Stimulated activated CD8-positive, alpha-beta memory T cell treated with anti-CD3 and anti-CD28 coated beads, Interleukin-4, amount 100 ng/mL, for 24 hours (primary cell): ENCODE measurements at places on chromosomes 4 and X.

DNA sequence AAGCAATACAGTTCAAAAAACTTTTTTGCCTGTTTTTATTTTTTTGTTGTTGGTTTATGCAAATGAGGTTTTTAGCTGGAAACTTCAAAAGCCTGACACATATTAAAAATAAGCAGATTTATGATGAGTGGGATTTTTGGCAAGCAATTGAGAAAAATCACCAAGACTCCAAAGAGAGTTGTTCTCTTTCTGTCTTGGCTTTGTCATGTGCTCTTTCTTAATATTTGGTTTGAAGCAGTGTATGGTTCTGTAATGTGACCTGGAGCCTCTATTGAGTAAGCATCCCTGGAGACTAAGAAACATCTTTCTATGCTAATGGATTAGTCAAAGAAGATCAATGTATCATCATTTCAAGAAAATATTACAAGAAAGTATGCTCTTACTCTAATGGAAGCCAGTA lies 11.7 kb downstream of the TRIM2 start:
- no peak for DNase-seq

- DNase-seq, result no peak
Measured at GRCh38 chrX:11446336-11446735, 153.1 kb downstream of the AMELX start.

DNA sequence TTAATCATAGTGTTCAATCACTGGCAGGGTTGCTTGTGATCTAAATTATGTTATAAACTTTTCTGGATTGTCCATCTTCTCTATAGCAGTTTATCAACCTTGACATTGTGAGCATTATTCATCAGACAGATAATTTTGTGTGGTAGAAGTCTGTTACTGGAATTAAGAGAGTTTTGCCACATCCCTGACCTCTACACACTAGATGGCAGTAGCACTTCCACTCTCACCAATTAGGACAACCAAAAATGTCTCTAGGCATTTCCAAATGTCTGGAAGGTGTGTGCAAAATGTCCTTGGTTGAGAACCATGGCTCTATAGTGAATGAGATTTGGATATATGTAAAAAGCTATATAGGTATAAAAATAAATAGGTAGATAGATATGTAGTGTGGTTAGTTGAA lies 324.1 kb upstream of the FAM47C start:
- no peak for DNase-seq

GRCh38 chrX:114006664-114007063 lies 577.2 kb upstream of the HTR2C start:
- no peak for DNase-seq

DNA sequence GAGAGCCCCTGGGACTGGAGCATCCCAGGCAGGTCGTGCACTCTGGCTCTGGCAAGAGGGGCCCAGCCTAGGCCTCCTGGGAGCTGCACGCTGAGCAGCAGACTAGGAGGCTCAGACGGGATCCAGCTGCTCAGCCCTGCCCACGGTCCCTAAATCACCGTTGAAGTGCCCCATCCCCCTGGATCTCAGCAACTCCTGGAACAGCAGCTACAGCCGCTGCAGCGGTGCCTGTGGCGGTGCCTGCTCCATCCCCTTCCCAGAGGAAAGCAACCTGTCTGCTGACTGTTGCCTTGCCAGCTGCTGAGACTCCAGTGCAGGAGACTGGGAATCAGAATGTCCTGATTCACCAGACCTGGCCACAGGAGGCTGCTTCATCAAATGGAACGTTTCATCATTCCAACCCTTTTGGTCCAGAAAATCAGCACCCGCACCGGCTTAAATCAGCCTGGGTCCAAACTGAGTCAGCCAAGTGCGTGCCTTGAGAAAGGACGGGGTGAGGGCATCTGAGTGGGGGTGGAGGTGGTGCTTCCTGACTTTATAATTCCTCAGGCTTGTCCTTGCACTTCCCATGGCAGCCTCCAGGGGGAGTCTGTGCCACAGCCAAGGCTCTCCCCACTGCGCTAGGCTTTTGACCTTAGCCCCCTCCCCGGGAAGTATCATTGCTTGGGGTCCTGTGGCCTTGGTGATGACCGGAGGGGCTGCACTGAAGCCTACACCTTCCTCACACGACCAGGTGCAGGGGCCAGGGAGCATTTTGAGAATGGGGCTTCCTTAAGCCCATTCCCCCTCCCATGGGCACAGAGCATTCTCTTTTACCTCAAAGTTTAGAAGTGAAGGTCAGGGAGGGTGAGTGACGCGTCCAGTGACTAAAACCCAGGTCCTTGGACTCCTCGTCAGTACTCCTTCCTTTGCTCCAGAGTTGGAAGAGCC lies 6.5 kb downstream of the ZNF185 start:
- DNase-seq, result peak; percentile 15

DNA sequence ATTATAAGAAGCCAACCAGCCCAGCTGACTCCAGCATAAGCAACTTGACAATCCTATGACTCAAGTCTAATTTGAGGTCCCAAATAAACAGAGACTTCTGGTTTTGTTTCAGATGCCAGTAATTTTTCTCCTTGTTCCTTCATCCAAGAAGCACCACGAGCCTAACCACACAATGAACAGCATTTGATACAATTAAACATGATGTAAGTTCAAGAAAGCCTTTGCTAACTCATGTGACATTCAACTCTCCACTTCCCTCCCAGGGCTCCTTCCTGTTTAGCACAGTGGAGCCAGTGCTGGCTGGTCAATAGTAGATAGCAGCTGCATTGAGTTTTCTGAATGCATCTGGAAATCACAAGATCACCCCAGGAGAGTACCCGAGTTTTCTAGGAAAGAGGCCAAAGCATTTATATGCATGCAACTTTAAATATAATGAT lies 206.3 kb downstream of the ARHGAP24 start:
- no peak for DNase-seq

- DNase-seq, result no peak
Measured at GRCh38 chrX:69262036-69262936, 97.0 kb upstream of the PJA1 start.

DNA sequence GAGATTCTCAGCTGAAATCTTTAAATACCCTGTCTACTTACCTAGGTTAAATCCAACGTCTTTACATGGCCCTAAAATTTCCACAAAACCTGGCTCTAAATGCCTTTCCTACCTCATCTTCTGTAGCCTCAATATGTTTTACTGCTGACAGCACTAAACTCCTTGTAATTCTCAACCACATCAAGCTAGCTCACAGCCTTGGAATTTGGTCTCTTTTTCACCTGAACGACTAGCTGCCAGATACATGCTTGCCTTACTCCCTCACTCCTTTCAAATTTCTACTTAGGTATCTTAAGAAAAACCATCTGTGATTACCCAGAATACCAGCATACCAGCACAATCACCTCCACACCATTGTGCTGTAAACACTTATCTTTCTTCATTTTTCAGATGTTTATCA lies 635.6 kb upstream of the PCDH10 start:
- no peak for DNase-seq

DNA sequence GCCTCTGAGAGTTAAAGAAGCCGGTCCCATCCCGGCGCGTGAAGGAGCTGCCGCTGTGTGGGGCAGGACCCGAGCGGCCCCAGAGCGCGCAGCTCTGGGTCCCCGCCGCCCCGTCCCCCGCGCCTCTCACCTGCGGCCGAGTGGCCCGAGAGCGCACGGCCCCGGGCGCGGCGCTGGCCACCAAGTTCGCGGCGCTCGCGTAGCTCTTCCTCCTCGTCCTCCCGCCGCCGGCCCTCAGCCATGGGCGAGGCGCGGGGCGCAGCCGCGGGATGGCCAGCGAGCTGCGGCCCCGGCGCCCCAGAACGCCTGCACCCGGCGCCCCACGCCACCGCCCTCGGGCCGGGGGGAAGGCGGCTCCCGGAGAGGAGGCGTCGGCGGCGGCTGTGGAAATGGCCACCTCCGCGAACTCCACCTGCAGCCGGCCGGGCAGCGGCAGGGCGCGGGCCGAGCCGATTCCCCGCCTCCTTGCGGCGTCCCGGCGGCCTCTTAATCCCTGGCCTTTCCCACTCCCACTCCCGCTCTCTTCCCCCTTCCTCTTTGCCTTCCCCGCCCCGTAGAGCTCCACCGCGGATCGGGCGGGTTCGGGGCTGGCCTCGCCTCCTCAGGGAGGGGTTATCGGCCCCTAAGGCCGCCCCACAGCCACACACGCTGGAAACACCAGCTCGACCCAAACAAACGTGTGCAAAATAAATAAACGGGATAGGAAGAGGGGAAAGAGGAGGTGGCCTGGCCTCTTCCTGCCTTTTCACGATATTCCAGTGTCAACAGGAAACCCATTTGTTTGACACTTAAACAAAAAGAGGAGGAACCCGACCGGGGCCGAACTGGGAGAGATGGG lies at the start of gene SH3D19:
TSS of gene SH3D19 (minus strand) at position 495 of the 838 bp plus-strand sequence. CDS start at position 242, 253 bp downstream.
- DNase-seq, result no peak

GRCh38 chr4:8478371-8478770 lies 37.8 kb downstream of the TRMT44 start:
- DNase-seq, result no peak

DNA sequence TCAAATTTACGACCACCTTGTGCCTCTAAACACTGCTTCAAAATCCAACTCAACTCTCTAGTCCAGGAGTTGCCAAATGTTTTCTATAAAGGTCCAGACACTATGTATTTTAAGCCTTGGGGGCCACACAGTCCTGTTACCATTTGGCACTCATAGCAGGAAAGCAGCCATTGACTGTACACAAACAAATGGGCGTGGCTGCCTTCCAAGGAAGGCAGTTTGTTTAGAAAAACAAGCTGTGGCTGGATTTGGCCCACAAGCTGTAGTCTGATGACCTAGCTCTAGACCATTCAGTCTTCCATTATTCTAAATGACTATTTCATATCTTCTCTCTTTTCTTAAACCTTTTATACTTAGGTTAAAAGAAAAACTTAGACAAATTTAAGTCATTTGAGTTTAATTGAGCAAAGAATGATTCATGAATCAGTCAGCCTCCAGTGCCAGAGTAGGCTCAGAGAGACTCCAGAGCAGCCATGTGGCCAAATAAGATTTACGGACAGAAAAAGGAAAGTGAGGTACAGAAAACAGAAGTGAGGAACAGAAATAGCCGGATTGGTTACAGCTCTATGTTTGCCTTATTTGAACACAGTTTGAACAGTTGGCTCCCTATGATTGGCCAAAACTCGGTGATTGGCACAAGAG lies 825.8 kb upstream of the LCORL start:
- no peak for DNase-seq

DNA sequence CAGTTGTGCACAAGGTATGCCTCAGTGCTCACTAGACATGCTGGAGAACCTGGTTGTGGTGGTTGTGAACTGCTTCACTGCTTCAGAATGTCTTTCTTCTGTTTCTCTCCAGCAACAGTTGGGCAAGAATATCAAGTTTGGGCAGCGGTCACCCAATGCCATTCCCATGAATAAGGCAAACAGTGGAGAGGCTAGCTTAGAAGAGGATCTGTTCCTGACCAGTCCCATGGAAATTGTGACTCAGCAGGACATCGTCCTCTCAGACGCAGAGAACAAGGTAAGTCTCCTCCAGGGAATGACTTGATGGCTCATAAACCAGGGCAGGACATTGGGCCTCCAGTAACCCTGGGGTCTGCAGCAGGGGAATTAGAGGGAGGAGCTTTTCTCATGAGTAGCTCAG lies 79.9 kb downstream of the AASDH start:
- DNase-seq, result no peak

DNA sequence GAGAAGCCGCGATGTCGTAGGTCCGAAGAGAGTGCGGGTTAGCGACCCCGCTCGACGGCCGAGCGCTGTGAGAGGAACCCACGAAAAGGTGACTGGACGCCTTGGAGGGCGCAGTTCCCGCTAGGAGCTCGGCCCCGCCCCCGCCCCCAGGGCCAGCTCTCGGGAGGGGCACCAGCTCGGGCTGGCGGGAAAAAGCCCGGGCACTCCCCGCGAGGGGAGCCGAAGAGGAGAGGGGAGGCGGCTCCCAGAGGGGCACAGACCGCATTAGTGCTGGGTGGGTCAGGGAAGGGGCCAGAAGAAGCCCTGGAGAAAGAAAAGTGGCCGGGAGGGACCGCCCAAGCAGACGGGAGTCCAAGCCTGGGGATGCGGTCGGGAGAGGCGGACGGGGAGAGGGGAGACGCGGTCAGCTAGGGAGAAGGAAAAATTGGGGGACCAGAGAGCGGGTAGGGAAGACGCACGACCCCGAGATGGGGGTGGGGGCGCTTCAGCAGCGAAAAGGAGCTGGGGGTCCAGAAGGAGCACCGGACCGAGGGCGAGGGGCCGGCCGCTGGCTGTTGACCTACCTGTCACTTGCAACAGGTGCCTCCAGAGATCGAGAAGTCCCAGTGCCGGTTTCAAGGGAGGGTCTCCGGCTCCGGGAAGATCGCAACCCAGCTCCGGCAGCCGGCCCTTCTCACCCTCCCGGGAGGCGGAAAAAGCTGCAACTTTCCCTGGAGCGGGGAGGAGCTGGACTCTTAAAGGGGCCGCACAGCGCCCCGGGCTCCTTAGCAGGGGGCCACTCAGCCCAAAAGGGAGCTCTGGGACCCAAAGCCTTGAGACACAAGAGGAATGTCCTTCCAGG lies at the start of gene SYTL4:
TSS of gene SYTL4 (minus strand) at position 681 of the 841 bp plus-strand sequence. CDS start 30,084 bp downstream, outside the sequence.
- no peak for DNase-seq

DNA sequence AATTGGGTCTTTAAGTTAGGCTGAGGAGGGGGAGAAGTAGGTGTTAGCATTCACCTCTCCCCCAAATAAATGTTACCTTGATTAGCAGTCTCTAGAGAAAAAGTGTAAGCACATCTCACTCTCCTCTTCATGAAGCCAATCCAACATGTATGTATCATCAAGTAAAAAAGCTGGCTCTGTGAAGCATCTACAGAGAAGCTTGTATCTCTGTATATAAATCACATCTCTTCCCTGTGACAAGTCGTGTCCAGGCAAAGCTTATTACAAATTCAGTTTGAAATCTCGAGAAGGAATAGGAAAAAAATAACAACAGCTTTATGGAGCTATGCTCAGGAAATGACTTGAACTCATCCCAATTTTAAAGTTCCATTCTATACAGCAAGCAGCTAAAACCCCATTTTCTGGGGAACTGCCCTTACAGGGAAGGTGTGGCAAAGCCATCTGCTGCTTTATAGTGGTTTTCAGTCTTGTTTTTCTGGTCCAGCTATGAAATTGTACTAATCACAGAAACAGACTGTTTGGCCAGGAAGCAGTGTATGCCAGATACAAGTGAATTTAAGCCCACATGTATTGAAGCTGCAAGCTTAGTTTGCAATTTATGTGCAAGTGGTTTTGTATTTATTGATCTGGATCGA lies 313.3 kb upstream of the NOCT start:
- DNase-seq, result no peak

DNA sequence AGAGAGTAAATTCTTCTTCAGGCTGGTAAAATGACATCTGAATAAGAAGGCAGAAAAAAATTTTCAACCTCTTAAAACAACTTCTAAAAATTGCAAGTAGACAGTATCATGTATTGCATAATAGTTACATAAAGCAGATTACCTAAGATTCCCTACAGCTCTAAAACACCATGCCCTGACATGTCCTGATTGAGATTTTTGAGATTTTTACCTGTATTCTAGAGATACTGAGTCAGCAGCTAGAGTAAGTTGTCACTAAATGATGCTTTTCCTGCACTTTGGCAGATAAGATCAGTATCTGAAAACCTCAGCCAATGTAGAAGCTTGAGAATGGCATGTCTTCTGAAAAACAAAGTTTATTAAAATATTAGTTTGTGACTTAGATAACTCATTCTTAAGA lies 713.6 kb downstream of the CCSER1 start:
- no peak for DNase-seq

DNA sequence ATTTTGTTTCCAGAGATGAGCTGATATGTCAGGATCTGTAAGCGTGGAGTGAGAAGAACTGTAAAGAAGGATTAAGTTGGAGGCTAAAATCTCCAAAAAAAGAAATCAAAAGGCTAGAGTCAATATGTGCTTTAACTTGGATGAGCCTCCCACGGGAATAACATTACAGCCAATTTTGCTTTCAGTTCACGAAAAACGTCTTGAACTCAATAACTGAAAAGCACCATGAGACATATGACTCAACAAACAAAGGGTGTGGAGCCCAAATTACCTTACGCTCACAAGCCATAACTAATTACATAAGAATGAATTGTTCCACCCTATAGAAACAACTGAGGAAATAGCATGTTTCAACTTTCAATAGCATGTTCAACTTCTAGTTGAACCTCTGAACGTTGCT lies 22.3 kb downstream of the TMPRSS11D start:
- DNase-seq, result no peak
